Ascending aorta (tissue), 2 donors: ENCODE measurements at places on chromosomes 3 and 15.
A peak's percentile ranks its signal among the peaks of the same experiment; 100 is the strongest.

GRCh38 chr3:100992231-100993012 is 799 bp downstream of the ABI3BP start:
- no peak for DNase-seq

DNA sequence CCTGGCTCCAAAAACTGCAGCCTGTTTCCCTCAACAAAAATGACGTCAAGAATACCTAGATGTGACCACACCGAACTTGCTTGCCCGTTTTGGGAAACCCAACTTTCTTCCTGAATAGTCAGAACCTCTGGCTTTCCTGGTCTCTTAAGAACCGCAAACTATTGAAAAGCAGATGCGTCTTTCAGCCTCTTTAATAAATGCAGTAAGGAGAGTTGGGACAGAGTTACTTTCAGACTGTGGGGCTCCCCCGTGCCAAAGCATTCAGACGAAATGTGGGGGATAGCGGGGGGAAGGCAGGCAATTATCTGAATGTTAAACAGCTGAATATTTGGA is 1.2 kb upstream of the PROK2 start:
- DNase-seq = no peak

DNA sequence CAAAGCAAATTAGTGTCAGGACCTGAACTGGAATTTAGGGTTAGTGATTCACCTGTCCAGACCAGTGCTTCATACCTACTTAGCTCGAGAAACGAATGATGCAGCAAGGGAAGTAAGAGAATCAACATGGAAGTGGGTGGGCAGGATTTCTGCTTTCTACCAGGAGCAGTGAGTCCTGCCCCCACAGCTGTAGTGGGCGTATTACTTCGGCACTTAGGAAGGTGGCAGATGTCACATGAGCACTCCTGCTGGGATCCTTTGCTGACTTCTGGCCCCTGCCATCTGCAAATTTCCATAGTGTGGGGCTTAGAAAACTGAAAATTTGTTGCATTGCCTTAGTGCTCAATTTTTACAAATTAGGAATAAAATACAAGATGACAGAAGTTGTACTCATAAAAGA is 31.2 kb downstream of the RYR3 start:
- DNase-seq = no peak

- DNase-seq = no peak
Observed at GRCh38 chr3:153150991-153151390, 11.0 kb upstream of the RAP2B start.

- no peak for DNase-seq
Observed at GRCh38 chr3:105691053-105691452, 177.8 kb downstream of the CBLB start.

DNA sequence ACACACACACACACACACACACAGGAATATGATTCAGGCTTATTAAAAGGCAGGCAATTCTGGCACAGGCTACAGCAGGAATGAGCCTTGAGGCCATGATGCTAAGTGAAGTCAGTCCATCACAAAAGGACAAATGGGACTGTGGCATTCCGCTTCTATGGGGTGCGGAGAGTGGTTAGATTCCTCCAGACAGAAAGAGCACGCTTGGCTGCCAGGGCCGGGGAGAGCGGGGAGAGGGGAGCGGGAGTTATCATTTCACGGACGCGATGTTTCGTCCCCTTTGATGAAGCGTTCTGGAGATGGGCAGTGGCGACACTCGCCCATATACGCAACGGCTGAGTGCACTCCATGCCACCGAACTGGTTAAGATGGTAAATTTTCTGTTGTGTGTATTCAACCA is 58.5 kb upstream of the FAM174B start:
- no peak for DNase-seq

- DNase-seq = peak; percentile 90
Observed at GRCh38 chr3:9809615-9810432, at the start of gene TTLL3. Gene TTLL3 (plus strand): TSS chr3:9810262. CDS start chr3:9810662, 400 bp downstream.
